ENCODE measurements at places on chromosomes 3 and 15.

- no peak for DNase-seq
These were observed 31.7 kb downstream of the POC1A start for GRCh38 chr3:52122491-52122890.

- no peak for DNase-seq
These were observed 8.1 kb upstream of the RBP1 start for GRCh38 chr3:139547666-139548065.

DNA sequence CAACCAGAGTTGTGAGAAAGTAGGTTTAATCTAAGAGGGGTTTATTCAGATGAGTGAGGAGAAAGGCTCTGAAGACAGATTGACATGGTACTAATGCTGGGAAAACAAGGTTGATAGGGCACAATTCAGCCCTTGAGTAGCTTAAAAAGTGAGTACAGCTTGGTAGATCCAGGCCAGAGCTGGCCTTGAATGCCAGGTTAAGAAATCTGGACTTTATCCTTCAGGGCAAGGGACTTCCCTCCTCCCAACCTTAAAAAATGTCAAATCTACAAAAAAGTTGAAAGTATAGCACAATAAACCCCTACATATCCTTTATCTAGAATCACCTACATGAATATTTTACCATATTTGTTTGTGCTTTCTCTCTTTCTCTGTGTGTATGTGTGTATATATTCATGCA lies 7.9 kb downstream of the TM4SF18 start:
- no peak for DNase-seq

DNA sequence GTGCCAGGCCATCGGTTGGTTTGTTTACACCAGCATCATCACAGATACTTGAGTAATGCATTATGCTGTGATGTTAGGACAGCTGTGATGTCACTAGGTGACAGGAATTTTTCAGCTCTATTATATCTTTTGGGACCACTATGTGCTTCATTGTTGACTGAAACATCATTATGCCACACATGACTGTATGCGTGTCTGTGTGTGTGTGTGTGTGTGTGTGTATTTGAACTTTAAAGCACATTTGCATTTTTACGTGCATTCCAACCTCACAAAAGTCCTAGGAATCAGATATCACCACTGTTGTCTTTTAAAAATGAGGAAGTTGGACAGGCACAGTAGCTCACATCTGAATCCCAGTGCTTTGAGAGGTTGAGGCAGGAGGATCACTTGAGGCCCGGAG lies 223.0 kb downstream of the TBL1XR1 start:
- no peak for DNase-seq

DNA sequence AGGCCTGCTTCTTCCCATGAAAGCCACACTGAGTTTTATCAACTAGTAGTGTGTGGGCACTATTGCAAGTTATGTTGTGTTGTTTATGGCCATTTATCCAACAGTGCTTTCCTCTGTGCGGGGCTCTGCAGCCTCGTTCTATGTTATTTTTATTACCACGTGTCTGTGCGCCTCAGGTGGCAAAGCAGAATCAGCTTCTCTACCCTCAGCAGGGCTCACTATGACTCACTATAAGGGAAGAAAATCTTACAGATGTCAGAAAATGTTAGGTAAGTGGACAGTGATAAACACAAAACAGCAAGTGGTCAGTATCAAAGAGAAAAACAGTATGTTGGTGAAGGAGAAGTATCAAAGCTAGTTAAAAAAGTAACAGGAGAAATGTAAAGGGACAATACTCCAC lies 61.4 kb downstream of the MOBP start:
- no peak for DNase-seq

- no peak for DNase-seq
These were observed 365.8 kb downstream of the FOXP1 start for GRCh38 chr3:71217640-71218222.

- no peak for DNase-seq
These were observed 131.6 kb downstream of the TPRA1 start for GRCh38 chr3:127458696-127459604.

DNA sequence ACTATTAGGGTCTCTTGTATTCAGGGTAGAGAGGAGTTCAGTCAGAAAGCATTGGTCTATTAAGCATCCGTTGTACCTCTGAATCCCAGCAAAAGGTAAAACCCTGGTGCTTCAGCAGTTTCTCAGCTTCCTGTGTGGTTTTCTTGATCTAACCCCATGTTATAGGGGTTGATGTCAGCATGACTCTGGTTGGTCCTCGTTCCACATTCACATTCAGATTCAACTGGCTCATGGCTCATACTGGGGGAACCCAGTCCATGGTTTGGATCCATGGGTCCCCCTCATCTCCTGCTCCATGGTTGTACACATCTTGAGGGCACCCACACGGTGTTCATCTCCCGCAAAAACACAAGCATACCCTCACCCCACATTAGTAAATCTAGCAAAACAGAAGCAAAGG lies 47.7 kb upstream of the C2CD4B start:
- DNase-seq = no peak

DNA sequence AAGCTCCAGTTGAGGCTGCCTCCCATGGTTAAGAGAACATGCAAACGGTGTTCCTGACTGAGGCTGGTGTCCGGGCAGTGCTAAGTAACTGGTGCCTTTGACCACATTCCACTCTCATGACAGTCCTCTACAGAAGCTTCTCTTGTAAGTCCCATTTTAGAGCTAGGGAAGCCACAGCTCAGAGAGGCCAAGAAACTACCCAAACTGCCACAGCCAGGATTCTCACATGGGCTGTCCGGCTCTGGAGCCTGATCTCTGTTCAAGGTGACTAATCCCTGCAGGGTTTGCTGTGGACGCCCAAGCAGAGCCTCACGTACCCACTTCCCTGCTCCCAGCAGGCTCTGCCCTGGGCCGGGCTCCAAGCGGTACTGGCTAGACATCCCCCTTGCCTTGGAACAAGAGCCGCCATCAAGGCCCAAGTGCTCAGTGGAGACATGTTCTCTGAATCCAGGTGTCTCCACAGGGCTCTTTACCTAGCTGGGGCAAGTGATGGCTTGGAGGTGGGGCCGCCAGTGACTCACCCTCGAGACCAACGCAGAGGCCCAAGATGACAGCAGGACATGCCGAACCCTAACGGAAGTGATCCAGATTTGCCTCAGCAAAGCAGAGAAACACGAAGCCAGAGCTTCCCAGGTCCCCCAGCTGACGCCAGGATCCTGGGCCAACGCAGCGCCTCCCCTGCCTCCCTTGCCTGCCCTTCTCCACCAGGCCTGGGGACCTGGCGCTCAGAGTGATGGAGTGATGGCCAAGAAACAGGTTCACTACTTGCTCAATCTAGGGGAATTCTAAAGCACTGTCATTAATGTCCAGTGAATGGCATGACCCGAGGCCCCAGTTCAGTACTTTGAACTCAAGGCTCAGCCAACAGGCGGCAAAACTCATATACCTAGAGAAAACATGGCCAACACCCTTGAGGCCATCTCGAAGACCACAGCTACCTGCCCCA lies 24.4 kb downstream of the KLHL25 start:
- DNase-seq = no peak

DNA sequence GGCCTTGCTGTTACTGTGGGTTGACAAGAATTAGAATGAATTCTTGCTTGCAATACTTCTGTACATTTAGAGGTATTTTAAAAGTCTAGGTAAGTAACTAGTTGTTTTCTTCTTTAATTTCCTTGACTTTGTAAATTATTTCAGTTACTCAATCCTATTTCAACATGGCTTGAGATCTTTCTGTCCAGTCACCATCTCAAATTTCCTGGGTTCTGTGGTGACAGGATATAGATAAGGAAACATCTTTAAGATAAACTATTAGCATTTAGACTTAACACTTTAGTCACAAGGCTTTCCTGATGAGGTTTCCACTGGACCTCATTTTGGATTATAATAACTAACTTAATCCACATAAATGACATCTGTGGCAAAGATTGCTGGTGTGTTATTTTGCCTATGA lies 195.9 kb upstream of the DPH6 start:
- no peak for DNase-seq

GRCh38 chr15:80970018-80970657 lies 19.5 kb downstream of the MESD start:
- DNase-seq = no peak

- no peak for DNase-seq
These were observed 14.2 kb upstream of the SLC7A14 start for GRCh38 chr3:170600005-170600624.

DNA sequence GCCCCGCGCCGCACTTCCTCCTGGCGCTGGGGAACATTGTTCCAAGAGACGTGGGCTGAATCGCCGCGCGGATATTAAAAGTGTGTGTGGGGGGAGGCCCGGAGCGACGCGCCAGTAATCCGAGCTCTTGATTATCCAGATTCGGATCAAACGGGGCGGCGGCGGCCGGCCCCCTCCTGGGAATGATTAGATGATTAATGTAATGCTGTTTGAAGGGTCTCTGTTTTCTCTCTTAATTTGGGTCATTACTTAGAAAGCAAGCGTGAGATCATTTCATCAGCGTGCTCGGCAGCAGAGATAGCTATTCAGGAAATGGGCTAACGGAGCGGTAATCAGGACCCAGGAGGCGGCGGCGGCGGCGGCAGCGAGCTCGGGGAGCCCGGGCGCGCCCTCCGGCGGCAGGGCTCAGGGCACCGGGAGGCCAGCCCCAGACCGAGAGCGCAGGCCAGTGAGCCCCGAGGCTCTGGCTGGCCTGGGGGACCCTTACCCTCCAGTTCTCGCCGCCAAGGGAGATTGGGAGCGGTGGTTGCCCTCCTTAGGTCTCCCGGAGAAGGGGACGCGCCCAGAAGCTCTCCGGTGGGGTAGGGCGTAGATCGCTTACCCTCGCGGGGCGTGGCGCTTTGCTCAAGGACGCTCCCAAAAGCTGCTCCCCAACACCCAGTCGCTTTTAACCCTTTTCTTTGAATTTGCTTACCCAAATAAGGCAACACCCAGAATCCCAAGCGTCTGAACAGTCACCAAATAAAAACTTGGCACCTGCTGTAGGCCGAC lies 4.5 kb downstream of the FEZF2 start:
- no peak for DNase-seq

DNA sequence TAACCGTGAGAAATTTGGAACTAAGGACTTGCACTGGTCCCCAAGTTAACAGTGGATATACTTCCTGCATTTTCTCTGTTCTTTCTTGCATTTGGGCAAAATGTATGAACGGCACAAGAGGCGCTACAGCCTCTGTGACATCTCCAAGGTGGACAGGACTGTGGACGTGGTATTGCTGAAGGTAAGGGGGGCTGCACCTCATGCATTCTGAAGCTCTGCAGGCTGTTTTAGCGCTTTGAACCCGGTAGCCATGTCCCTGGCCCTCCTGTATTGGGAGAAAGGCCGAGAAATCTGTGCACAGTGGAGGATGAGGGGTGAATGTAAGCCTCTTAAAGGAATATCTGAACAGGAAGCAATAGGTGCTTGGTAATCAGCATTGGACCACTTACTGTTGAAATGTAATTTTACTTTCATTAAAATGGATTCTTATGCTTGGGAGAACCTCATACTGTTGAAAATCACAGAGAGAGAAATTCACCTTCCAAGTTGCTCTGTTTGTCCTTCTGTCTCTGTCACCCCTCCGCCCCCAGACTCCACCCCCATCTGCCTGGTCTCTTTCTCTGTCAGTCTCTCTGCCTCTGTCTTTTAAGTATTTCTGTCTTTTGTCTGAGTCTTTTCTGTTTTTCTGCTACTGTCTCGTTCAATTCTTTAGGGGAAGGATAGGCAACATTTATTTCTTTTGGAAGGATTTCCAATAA lies 174.6 kb downstream of the KLHL25 start:
- DNase-seq = no peak

DNA sequence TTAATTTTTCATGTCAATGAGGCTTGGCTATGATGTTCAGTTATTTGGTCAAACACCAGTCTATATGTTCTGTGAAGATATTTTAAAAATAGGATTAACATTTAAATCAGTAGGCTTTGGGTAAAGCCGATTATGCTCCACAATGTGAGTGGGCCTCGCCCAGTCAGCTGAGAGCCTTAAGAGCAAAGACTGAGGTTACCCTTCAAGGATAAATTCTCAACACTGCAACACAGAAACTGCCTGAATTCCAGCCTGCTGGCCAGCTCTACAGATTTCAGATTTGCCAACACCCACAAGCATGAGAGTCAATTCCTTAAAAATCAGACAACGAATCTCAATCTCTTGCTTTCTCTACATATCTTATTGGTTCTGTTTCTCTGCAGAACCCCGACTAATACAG lies 188.3 kb downstream of the PLCH1 start:
- DNase-seq = no peak

- DNase-seq = no peak
These were observed 57.4 kb upstream of the BDH1 start for GRCh38 chr3:197613199-197613598.

GRCh38 chr15:98804057-98804380 lies 155.7 kb downstream of the IGF1R start:
- DNase-seq = no peak

DNA sequence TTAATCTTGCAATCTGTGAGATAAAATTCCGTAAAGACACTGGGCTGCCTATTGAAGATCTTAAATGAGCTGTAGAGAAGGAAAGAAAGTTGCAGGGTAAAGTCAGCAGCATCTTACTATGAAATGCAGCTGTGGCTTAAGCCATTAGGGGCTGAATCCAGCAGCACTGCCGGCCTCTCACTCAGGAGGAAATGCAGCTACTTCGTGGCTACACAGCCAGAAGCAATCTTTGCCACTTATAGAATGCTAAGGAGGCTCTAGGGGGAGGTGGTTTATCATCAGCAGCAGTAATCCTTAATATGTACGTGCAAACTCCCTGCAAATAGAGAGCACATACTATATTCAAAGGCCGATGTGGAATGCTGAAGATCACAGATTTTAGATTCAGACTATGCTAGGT lies 19.1 kb upstream of the MCTP2 start:
- DNase-seq = no peak

GRCh38 chr15:68258692-68259091 lies 18.9 kb upstream of the FEM1B start:
- no peak for DNase-seq

- no peak for DNase-seq
These were observed 9.2 kb upstream of the ITGA11 start for GRCh38 chr15:68441045-68441743.

- peak; percentile 8 for DNase-seq
These were observed 769.4 kb upstream of the GOLIM4 start for GRCh38 chr3:168865022-168865551.

GRCh38 chr3:109963831-109964230 lies 626.5 kb upstream of the DPPA4 start:
- DNase-seq = no peak
